ENCODE measurements at places on chromosomes 5 and 9.

DNA sequence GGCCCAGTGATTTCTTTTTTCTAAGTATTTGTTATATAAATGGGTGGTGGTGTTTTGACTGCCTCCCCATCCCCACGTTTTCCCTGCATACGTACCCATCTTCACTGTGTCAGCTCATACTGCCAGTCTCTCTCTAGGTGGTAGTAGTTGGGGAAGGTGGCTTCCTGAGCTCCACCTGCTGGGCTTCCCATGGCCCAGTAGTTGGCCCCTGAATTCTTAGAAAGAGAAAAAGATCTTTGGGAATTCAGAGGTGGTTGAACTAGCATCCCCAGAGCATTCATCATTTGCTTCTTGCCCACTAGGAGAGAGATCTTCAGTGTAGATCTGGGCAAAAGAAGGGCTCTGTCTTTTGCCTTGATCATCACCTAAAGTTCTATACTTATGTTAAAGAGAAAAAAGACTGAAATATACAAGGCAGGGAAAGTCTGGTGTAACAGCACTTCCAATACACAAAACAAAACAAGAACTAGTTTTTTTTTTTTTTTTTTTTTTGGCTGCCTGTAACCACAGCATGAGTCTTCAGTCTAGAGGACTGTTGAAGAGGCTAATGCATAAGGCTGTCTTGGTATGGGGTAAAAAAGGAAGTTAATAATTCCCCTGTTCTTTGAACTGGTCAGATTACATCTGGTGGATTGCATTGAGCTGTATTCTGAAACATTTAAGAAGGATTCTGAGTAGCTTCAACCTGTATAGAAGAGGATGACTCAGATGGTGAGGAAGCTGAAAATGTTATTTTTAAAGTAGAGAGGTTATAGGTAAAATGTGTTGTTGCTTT lies 128.7 kb downstream of the ATG10 start:
- H3K4me1 ChIP-seq: peaks cover 3% of the 10 kb centered on the region
- no peak overlapping the region for H3K27ac ChIP-seq
- ATAC-seq: peak; percentile 72
- no peaks in the 10 kb centered on the region for H3K27me3 ChIP-seq
- H3K36me3 ChIP-seq: no peaks in the 10 kb centered on the region

DNA sequence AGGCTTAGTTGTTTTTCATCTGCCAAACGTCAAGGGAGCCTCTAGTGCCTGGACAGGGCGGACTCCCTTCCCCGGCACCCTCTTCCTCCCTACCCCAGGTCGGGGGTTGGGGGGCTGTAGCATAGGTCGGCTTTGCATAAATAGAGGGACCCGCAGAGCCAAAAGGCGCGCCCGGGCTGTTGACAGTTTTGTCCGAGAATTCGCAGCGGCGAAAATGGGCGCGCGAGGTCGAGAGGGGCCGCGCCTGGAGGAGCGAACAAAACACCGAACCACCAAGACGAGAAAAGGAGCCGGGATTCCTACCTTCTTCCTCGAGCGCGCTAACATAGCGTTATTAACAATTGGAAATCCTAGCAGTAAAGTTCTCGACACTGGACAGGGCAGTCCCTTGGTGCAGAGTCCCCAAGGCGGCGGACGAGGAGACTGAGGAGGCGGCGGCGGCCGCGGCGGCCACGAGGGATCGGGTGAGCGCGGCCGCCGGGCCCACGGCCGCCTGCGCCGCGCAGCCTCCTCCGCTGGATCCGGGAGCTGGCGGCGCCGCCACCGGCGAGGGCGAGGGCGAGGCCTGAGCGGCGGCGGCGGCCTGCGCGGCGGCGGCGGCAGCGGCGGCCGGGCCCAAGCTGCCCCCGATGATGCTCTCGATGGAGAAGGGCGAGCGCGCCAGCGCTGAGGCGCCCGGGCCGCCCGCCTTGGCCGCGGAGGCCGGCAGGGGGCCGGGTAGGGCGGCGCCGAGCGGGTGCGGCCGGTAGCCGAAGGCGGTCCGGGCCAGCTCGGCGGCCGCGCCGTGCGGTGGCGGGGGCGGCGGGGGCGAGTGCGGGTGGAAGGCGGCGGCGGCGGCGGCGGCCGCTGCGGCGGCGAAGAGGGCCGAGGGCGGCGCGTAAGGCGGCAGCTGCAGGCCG lies 1.7 kb downstream of the FOXD1 start:
- H3K4me3 ChIP-seq: peak overlapping the region; percentile 66
- peaks cover 10% of the 10 kb centered on the region for H3K36me3 ChIP-seq
- peaks cover 59% of the 10 kb centered on the region for H3K27me3 ChIP-seq
- peak; percentile 15 for ATAC-seq
- no peaks in the 10 kb centered on the region for H3K4me1 ChIP-seq

- H3K4me1 ChIP-seq: peaks cover 5% of the 10 kb centered on the region
- H3K27ac ChIP-seq: no peak overlapping the region
- no peaks in the 10 kb centered on the region for H3K36me3 ChIP-seq
- H3K27me3 ChIP-seq: no peaks in the 10 kb centered on the region
These were observed 14.1 kb downstream of the HSPB3 start for GRCh38 chr5:54469622-54470021.

GRCh38 chr5:32859211-32859641 lies 148.1 kb downstream of the NPR3 start:
- H3K27ac ChIP-seq: no peak overlapping the region
- no peak for ATAC-seq
- no peaks in the 10 kb centered on the region for H3K4me1 ChIP-seq
- no peak overlapping the region for H3K4me3 ChIP-seq
- H3K36me3 ChIP-seq: no peaks in the 10 kb centered on the region

GRCh38 chr5:38622723-38623129 lies 66.3 kb upstream of the LIFR start:
- no peak overlapping the region for H3K27ac ChIP-seq
- no peak overlapping the region for H3K4me3 ChIP-seq
- no peak for ATAC-seq
- H3K27me3 ChIP-seq: peaks cover 4% of the 10 kb centered on the region

DNA sequence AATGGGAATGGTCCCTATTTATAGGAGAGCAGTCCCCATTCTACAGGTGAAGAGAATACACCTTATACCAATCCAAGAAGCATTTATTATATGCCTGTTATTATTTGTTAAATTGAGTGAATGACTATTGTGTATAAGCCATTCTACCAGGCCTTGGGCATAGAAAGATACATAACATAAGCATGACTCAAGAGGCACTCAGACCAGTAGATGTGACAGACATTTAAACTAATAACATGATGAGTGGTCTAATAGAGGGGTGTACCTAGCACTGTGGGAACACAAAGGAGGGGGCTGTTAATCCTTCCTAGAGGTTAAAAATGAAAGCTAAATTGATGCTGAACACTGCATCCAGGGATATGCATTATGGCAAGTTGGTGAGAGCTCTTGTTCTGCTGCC lies 145.0 kb upstream of the TNC start:
- no peaks in the 10 kb centered on the region for H3K4me1 ChIP-seq
- peaks cover 5% of the 10 kb centered on the region for H3K27me3 ChIP-seq
- no peak overlapping the region for H3K4me3 ChIP-seq
- ATAC-seq: no peak
- H3K27ac ChIP-seq: no peak overlapping the region
- H3K36me3 ChIP-seq: no peaks in the 10 kb centered on the region

GRCh38 chr5:173744551-173744950 lies 128.1 kb upstream of the BOD1 start:
- no peak for ATAC-seq
- H3K4me1 ChIP-seq: no peaks in the 10 kb centered on the region
- peaks cover 2% of the 10 kb centered on the region for H3K27me3 ChIP-seq
- H3K36me3 ChIP-seq: no peaks in the 10 kb centered on the region

DNA sequence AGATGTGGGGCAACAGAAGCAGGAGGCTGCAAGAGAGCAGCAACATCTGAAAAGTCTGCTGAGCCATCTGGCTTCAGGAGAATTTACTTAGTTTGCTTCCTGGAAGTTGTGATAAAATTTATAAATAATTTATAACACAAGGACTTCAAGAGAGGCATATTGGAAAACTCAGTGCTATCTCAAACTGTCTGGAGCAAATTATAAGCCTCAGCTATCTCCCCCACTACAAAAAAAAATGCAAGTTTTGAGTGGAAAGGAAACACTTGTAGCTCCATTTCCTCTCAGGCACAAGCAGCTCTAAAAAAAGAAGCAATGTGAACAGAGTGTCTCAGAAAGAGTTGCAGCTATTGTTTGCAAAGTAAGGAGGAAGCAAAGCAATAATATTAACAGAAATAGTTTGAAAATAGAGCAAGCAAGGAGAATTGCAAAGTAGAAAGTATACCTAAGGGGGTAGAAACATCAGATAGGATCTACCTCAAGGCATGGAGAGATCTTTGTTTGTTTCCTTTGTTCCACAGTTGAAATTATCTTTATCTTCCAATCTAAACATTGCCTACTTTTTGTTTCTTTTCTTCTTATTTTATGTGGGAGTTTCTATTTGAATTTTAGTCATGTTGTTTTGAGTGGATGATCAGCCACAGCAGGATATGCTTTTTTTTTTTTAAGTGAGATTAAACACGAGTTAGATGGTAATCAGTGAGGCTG lies 55.9 kb upstream of the IL6ST start:
- no peak overlapping the region for H3K27ac ChIP-seq
- peak overlapping the region; percentile 49 for H3K4me3 ChIP-seq
- no peaks in the 10 kb centered on the region for H3K36me3 ChIP-seq
- H3K4me1 ChIP-seq: peaks cover 16% of the 10 kb centered on the region

- no peak overlapping the region for H3K27ac ChIP-seq
- no peaks in the 10 kb centered on the region for H3K36me3 ChIP-seq
- no peak overlapping the region for H3K4me3 ChIP-seq
- no peaks in the 10 kb centered on the region for H3K27me3 ChIP-seq
These were observed 179.9 kb downstream of the EDIL3 start for GRCh38 chr5:84204772-84205171.

DNA sequence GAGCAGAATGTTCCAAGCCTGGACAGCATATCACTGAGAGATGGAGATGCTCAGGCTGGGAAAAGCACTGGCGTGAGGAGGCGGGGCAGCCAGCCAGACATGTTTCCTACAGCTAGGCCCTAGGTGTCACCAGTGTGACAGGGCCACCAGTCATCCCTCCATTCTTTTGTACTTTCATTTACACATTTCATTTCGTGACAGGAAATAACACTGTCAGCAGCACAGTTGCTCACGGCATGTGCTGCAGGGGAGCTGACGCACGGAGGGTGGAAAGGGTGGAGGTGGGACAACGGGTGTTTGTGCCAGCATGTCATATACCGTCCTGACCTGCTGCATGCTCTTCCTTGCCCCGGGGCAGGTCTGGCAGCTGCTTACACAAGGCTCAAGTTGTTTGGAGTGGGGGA lies 14.8 kb upstream of the CEMIP2 start:
- H3K27ac ChIP-seq: peak overlapping the region; percentile 86
- peaks cover 25% of the 10 kb centered on the region for H3K4me1 ChIP-seq
- H3K36me3 ChIP-seq: no peaks in the 10 kb centered on the region
- H3K27me3 ChIP-seq: no peaks in the 10 kb centered on the region
- peak overlapping the region; percentile 73 for H3K4me3 ChIP-seq

DNA sequence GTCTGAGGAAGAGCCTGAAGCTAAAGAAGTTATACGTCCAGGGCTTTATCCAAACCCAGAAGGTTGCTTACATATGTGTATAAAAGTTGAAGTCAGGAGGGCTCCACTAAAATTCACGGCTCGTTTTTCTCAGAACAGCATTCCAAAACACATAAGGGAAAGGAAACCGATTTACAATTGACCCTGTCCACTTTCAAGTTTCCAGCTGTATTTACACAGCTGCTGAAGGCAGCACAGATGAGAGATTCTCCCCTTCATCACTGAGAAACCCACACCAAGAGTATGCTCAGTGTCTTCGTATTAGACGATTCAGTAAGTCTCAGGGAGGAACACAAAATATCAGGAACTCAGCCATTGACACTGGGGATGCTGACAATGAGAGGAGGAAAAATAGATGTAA lies 5.9 kb upstream of the NREP start:
- H3K27ac ChIP-seq: no peak overlapping the region
- H3K36me3 ChIP-seq: peaks cover 5% of the 10 kb centered on the region
- H3K27me3 ChIP-seq: peaks cover 11% of the 10 kb centered on the region
- no peaks in the 10 kb centered on the region for H3K4me1 ChIP-seq

DNA sequence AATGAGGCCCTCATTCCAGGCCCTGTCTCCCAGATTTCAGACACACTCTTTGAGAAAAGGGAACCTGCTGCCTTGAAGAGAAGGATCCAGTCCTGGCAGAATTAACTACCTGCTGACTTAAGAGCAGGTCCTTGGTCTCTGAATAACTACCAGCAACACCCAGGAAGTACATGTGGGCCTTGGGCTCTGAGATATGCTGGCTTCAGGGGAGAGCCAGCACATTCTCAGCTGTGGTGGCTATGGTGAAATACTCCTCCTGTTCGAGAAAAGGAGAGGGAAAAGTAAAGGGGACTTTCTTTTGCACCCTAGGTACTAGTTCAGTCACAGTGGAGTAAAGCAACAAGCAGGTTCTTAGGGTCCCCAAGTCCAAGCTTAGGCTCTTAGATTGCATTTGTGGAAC lies 120.0 kb downstream of the HMHB1 start:
- no peak overlapping the region for H3K27ac ChIP-seq
- H3K4me1 ChIP-seq: no peaks in the 10 kb centered on the region
- no peak for ATAC-seq
- H3K36me3 ChIP-seq: no peaks in the 10 kb centered on the region
- H3K27me3 ChIP-seq: peaks cover 6% of the 10 kb centered on the region

DNA sequence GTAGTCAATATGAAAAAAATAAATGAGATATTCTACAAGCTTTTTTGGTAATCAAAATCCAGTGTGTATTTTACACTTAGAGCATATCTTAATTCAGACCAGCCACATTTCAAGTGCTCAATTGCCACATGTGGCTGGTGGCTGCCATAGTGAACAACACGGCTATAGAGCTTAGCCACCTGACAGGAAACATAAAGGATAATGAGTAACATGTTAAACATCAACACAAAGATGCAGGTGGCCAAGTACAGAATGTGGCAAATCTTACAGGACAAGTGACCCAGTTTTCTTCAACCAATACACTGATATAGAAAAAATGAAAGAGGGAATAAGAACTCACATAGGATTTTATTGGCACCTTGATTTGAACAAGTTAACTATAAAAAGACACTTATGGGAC lies 61.4 kb downstream of the KIF24 start:
- no peak overlapping the region for H3K4me3 ChIP-seq
- H3K4me1 ChIP-seq: no peaks in the 10 kb centered on the region
- ATAC-seq: no peak
- no peak overlapping the region for H3K27ac ChIP-seq
- H3K36me3 ChIP-seq: no peaks in the 10 kb centered on the region

Data from activated T-helper 17 cell treated with anti-CD3 and anti-CD28 coated beads, Interleukin-2, amount 50 U/mL, for 72 hours (primary cell).